SIG-M5 (cell line): ENCODE measurements at places on chromosomes 2 and 18.
A peak's percentile ranks its signal among the peaks of the same experiment; 100 is the strongest.

DNA sequence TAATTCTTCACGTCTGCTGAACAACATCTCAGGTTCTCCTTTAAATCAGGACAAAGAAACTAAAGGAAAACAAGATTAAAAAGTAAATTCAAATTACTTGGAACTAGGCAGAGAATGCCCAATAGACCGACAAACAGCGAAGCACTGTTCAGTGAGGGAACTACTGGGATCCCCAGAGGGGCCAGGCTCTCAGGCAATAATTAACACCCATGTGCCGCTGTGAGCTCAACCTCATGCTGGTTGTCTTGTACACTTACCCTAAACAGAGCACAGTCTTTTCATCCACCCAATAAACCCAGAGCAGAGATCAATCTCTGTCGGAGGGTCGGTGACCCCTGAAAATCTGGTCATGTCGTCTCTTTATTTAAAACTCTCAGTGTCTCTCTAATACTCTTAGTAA is 229.9 kb upstream of the CRIM1 start:
- DNase-seq = no peak

DNA sequence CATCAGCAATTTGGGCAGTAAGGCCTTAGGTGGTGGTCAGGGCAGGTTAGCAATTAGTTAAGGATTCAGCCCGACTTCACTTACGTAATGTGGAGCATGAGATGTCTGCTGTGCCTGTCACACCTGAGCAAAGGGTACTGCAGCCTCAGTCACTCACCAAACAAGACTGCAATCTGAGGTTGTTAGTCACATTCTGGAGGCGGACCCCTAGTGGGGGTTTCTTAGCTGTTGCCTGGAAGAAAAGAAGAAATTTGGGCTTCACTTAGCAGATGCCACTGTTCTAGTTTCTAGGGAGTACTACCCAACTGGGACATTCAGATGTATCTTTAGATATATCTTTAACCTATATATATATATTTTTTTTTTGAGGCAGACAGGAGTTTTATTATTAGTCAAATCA is 529.9 kb downstream of the SLC4A3 start:
- no peak for DNase-seq

GRCh38 chr2:12116228-12116750 is 369.9 kb downstream of the LPIN1 start:
- no peak for DNase-seq

- DNase-seq = no peak
Measured at GRCh38 chr18:51137891-51138290, 59.6 kb downstream of the MEX3C start.

GRCh38 chr2:100017633-100018032 is 124.8 kb downstream of the AFF3 start:
- no peak for DNase-seq

DNA sequence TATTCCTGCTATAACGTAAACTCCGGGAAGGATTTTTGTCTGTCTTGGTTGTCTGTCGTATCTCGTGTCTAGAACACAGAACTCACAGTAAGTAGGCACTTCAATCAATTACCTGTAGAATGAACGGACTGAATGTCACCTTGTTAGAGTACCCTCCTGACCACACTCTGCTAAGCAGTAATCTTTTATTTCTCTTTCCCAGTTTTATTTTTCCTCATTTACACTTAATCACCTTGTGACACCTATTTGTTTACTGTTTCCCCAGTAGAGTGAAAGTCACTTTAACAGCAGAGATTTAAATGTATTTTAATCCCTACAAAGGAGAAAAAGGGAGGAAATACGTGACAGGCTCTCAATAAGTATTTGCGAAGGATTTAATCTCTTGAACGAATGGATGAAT is 514 bp upstream of the EPB41L5 start:
- DNase-seq = no peak

DNA sequence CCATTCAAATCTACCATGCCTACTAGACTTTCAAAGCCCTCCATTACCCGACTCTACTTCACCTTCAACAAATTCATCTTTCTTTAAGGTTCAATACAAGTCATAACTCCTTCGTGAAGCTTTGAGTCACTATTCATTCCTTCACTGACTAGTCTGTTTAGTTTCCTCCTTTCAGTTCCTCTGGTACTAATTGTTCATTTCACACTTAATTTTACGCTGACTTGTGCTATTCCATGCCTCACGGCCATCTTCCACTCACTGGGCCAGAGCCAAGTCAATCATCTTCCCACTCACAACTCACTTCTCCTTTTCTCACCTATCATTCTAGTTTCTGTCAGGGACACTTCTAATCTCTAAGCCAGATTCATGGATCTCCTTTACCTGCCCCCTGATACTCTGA is 136.2 kb downstream of the MTX2 start:
- no peak for DNase-seq

GRCh38 chr2:38180754-38181153 is 104.8 kb upstream of the CYP1B1 start:
- no peak for DNase-seq

GRCh38 chr18:61850756-61851155 is 42.1 kb downstream of the RNF152 start:
- no peak for DNase-seq

DNA sequence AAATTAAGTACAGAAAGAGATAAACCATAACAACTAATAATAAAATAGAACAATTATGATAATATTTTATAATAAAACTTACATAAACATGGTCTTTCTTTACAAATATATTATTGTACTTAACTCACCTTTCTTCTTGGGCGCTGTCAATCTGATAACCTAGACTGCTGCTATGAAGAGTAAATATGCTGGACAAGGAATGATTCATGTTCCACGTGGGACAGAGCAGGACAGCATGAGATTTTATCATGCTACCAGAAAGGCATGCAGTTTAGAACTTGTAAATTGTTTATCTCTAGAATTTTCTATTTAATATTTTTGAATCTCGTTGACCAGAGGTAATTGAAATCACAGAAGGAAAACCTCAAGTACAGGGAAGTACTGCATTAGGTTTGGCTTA is 210.7 kb downstream of the ANKRD30B start:
- no peak for DNase-seq

DNA sequence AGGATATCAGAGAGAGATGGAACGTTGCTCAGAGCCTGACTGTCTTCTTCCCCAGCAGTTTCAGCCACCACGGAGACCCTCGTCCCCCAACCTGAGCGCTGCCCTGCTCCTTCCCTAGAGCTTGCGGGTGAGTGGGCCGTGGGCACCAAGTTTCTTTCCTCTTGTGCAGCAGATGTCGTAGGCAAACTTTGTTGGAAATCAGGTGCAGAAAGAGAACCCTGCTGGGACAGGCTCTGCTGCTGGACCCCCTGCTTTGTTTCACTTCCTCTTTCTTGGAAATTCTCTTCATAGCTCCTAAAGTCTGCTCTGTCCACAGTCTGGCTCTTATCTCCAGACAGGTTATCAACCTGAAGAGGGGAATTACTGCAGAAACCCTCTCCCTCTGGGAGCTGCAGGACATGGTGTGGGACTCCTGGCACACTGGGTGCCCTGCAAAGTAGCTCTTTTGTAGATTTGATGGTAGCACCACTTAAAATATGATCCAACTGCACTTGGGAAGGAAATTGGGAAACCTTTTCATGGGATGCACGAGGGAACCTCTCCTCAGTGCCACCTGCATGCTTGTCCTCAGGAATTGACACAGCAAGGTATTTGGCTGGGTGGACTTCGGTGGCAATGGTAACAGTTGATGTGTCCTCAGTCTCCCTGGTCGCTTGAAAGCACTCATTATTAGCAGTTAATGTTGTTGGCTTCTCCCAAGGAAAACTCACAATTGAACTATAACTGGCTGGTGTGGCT is 92.2 kb downstream of the ALPK2 start:
- peak; percentile 14 for DNase-seq

- DNase-seq = no peak
Measured at GRCh38 chr2:189150033-189150432, 29.5 kb downstream of the COL5A2 start.

GRCh38 chr2:170163411-170164065 is 14.4 kb upstream of the MYO3B start:
- no peak for DNase-seq

DNA sequence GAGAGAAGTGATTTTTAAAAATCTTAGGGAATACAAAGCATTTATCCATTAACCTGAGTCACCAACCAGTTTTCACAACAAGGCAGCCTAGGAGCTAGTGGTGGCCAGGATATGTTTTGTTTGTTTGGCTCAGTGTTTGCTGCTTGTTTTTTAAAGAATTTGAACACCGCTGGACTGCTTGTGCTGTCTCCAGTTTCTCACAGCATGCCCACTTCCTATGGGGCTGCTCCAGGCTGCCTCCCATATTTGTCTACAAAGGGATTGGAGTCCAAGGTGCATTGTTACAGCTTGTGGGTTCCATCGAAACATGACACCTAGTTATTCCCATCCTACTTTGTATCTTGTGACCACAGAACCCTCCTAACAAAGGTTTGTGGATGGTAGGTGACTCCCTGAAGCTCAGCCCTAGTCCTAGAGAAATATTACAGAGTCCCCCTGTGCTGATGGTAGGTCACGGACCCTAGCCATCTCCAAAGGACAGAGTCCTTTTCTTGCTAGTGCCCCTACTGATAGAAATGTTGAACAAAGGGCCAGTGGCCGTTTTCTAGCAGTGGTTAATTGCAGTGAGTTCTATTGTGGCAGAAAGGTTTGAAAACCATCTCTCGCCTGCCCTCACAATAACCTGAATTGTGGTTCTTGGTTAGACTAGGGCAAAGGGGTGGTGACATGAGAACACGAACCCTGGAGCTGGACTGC is 23.2 kb downstream of the GPR39 start:
- DNase-seq = no peak

DNA sequence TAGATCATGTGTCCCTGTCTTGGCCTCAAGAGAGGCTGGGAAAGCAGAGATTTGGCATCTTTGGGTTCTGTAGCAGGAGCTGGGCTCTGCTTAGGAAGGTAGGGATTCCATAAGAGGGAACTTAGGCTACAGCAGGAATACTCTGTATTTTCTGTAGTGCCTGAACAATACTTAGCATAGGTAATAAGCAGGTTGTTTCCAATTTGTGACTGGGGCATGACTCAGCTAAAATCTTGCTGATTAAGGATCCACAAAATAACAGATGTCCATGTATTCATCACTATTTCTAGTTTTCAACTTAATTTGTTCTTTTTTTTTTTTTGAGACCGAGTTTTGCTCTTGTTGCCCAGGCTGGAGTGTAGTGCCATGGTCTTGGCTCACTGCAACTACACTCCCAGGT is 68.5 kb downstream of the SMAD4 start:
- no peak for DNase-seq

DNA sequence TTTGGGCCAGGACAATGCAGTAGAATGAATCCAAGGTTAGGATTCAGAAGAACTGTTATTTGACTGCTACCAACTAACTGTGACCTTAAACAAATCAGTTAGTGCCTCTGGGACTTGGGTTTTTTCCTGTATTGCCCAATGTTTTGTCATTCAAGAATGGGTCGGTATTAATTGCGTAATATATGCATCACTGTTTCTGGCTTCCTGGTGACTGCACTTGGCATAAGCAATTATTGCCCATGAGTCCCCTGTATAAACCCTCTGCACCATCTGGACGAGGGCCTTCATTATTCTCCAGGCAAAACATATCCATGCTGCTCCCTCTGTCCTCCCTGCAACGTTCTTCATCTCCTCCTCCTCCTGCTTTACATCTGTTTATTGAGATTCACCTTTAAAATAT is 255.8 kb upstream of the LRRTM1 start:
- DNase-seq = no peak

GRCh38 chr18:31450409-31450808 is 2.9 kb downstream of the DSG3 start:
- DNase-seq = no peak

DNA sequence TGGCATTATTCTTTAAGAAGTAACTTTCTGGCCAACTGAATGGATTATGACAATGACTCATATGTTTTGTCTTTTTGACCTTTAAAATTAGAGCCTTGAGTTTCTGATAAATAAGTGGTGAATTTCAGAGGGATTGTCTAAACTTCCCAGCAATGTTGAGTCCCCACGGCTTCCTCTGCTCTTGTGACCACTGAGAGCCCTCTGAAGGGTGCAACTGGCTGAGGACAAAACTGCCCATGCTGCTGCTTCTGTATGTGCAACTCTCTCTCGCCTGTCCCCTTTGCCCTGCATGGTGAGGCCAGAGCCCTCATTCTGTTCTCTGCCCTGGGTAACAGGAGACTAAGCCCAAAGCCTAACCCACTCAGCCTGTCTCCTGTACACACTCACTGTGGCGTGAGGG is 52.7 kb upstream of the SLC14A1 start:
- no peak for DNase-seq

- no peak for DNase-seq
Measured at GRCh38 chr2:179817181-179817841, 44.1 kb downstream of the ZNF385B start.

DNA sequence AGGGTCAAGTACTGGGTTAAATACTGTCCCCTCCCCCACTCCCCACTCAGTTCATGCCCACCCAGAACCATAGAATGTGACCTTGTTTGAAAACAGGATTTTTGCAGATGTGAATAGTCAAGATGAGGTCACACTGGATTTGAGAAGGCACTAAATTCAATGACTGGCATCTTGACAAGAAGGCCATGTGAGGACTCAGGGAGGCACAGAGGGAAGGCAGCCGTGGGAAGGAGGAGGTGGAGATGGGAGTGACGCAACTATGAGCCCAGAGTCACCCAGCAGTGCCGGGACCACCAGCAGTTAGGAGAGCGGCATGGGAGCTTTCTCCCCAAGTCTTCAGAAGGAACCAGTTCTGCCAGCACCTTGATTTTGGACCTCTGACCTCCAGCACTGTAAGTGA is 257.3 kb downstream of the BCL2 start:
- no peak for DNase-seq
